ENCODE measurements at places on chromosomes 1 and 21.

DNA sequence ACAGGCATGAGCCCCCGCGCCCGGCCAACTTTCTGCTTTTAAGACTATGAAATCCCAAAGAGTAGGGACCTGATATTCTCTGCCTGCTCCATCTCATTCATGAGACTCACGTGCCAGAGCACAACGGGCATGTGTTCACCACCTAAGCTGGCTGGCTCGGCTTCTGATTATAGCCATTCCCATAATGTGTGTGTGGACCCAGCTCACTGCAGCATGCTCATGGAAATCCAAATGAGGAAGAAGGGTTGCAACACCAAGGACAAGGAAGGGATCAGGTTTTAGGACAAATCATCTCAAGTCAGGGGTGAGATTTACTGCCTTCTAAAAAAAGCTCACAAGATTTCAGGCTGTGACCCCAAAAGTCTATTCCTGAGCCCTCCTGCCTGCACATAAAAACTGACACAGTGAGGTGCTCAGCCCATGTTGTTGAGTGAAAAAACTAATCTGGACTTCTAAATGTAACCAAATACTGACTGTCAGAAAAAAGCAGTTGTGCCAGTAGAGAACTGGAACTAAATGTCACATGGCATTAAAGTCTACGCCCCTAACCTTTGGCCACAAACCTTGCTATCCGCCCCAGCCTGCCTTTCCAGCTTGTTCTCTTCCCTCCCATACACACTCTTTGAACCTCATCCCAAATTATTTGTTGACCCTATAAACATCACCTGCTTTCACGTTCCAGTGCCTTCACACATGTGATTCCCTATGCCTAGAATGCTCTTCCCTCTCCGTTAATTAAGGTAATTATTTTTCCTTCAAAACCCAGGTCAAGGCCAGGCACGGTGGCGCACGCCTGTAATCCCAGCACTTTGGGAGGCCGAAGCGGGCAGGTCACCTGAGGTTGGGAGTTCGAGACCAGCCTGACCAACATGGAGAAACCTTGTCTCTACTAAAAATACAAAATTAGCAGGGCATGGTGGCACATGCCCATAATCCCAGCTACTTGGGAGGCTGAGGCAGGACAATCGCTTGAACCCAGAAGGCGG lies 9.1 kb upstream of the COA7 start:
- no peak for DNase-seq

GRCh38 chr1:92929461-92929860 lies 31.8 kb downstream of the DIPK1A start:
- DNase-seq: no peak

DNA sequence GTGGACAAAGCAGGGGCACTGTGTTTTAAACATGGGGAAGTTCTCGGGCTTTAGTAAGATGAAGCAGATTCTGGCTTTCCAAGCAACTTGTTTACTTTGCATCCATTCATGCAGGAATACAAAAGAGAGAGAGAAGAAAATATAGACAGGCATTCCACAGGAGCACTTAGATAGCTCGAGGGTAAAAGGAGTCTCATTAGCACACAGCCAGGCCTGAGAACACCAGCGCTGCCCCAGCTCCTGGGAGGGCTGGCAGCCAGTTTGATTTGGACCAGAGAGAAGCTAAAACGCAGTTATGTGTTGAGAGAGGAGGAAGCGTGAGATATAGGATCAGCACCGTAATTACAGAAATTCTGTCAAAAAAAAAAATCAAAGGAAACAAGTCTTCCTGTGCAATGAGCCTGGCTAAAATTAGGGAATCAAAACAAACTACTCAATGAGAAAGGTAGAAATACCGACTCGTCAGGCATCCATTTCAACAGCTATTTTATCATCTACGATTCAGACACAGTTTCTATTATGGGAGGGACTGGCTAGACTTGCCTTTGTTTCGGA lies 68.2 kb downstream of the CLSTN1 start:
- no peak for DNase-seq

GRCh38 chr1:148161053-148161901 lies 9.2 kb upstream of the NBPF11 start:
- DNase-seq: no peak

- DNase-seq: peak; percentile 13
Measured at GRCh38 chr1:172429331-172430127, 9.0 kb downstream of the C1orf105 start.

DNA sequence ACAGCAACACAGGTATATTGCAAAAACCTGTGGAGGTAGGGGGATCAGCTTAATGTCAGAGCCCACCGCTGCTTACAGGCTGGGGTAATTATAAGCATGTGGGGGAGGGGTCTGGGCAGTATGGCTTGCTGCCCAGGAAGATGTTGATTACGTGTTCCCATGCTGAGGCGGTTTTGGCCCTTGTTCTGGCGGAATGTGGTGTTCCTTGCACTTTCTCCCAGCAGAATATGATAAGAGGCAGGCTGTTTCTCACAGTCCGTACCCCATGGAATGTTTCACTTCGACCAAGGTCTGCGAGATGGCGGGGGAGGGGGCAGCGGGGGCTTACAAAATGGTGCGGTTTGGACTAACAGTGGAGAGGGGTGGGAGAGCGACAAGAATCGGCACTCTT lies 9.8 kb upstream of the HPCAL4 start:
- DNase-seq: peak; percentile 96

GRCh38 chr1:3248155-3249141 lies 179.4 kb downstream of the PRDM16 start:
- no peak for DNase-seq

- no peak for DNase-seq
Measured at GRCh38 chr1:44929531-44929930, 56.9 kb downstream of the EIF2B3 start.

GRCh38 chr1:206538901-206539640 lies 31.7 kb downstream of the RASSF5 start:
- no peak for DNase-seq

DNA sequence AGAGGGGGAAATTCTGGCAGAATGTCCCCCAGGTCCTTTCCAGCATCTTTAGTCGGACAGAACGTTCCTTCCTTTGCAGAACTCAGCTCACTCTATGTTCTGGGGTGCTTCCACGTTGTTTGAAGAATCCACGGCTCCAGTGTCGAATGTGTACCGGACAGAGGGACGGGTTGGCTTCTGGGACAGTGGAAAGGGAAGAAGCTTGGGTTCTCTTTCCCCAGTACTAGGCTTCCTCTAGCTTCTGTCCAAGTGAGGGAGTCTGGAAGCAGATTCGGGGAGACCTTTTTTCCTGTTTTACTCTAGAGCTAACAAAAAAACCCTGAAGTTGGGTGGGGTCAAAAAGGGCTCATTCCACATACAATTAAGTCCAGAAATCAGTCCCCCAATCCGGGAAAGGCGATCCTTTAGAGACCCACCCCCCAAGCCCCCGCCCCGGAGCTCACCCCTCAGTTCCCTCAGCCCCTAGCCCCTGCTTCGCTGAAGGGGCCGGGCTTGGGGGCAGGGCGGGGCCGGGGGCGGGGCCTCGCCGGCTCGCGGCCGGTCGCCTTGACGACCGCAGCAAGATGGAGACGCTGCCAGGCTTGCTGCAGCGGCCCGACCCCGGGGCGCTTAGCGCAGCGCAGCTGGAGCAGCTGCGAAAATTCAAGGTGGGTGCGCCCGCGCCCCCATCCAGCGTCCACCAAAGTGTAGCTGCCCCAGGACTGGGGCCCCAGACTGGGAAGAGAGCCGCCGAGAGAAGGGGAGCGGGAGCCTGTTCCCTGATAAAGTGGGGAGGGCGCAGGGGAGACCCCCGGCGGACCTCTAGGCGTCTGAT lies at the start of gene RIIAD1:
RIIAD1 (plus strand) TSS at position 549 of the 814 bp plus-strand sequence; CDS start at position 564, 15 bp downstream.
- DNase-seq: peak; percentile 21

DNA sequence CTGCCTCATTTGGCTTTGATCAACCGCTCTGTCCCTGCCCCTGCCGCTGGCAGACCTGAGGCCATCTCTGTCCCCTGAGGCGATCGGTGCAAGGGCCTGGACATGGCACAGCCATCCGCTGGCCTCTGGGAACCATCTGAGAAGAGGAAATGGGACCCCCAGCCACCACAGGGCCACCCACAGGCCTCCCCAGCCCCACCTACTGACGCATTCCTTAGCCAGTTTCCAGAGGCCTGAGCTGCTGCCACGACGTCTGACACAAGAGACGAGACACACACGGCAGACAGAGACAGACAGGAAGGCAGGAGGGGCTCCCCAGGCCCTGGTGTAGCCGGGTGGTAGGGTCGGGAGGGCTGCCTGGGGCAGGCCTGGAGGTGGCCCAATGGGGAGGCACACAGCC lies 37.3 kb upstream of the EDN2 start:
- DNase-seq: no peak

DNA sequence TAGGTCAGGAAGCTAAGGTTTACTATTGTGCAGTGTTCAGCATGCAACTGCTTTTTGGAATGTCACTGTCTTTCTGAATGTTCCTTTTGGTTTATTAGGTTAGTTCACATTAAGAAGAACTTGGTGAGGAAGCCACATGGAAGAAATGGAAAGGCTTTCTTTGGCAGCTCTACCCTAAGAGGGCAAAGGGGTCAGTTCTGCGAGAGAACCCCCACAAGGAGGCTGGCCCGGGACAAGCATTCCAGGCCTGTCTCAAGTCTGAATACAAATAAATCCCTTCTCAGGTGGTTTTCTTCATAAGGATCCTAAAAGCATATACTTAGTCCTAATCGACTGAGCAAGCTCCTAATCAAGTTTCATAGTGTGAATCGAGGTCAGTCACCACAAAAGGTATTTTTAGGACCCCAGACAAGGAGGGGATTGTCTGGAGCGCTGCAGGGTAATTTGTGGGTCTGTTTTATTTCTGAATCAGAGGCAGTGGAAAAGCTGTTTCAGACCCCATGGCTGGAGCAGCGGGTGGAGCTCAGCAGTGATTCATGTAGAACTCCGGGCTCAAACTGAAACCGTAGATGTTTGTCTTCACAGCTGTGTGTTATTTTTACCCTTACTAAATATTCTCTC lies 63.3 kb downstream of the ERG start:
- DNase-seq: no peak
